CD14-positive monocyte (primary cell): ENCODE measurements at places on chromosomes 16 and 17. TPM values are rescaled to one million over a fixed set of nuclear protein-coding genes. Genes with fewer than 3 reads are reported as not detected.

DNA sequence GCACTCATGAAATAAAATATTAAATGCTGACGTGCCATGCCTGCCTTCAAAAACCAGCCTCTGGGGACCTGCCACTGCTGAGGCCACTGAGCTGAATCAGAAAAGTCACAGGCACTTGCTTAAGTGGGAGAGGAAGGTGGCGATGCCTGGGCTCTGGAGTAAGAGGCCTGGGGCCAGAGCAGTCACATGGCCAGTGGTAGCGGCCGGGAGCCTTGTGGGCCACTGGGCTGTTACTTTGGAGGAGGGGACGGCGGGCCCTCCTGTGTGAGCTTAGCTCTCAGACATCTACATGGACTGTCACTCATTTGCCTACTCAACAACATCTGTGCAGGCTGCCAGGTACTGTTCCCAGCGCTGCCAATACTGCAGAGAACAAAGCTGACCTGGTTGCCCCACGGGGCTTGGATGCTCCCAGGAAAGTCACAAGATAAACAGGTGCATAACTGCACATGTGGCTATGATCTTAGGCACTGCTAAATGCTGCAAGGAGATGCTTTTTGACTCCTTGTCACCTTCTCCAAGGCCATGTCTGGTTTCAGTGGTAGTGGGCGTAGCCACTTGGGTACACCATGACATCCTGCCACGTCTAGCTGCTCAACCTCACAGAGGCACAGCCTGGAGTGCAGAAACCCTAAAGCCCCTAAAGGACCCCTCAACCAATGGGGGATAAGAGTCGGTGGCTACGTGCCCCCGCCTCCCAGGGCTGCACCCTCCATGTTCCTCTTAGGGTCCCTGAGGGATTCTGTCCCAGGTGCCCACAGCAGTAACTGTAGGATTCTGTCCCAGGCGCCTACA is 11.6 kb downstream of the COTL1 start:
- no peak overlapping the region for H3K4me3 ChIP-seq
- H3K27me3 ChIP-seq, result no peaks in the 10 kb centered on the region
- H3K27ac ChIP-seq, result peak overlapping the region; percentile 99
- peaks cover 97% of the 10 kb centered on the region for H3K4me1 ChIP-seq

GRCh38 chr16:10181196-10182162 is 749 bp downstream of the GRIN2A start:
- no peaks in the 10 kb centered on the region for H3K36me3 ChIP-seq
- peak; percentile 19 for DNase-seq
- no peak overlapping the region for H3K4me3 ChIP-seq

AOC3 gene
- not detected for polyA plus RNA-seq

- DNase-seq, result no peak
- H3K4me3 ChIP-seq, result peak overlapping the region; percentile 20
- peaks cover 3% of the 10 kb centered on the region for H3K36me3 ChIP-seq
- peaks cover 34% of the 10 kb centered on the region for H3K4me1 ChIP-seq
Observed at GRCh38 chr17:68377771-68378267, 79.5 kb downstream of the WIPI1 start.

KRTAP17-1 gene
- not detected for polyA plus RNA-seq

DNA sequence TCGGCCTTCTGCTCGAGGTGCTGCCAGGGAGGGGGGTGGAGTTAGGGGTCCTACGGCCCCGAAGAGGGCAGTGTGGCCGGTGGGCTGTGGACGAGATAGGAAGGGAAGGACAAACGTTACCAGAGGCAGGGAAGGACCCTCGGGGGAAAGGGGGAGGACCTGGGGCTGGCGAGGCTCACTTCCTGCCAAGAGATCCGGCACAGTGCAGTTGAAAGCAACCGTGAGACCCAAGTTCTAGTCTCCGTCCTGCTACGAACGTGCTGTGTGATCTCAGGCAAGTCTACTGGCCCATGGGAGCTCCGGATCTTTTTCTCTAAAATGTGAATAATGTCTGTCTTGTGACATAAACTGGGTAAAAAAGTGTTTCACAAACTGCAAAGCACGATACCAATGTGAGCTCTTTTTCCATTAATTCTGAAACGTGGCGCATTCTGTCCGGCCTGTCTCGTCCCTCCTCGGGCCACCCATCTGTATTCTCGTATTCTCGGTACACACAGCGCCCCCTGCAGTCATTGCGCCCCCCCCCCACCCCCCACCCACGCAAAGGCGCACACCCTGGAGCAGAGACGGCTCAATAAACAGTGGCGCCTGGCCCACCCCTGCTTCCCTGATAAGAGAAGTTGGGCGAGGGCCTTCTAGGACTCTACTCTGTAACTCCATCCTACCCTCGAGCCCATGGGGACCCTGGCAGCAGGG is 8.8 kb downstream of the CYGB start:
- no peaks in the 10 kb centered on the region for H3K36me3 ChIP-seq
- H3K27ac ChIP-seq, result no peak overlapping the region
- H3K4me3 ChIP-seq, result no peak overlapping the region
- no peak for DNase-seq

ZNF23 gene
- 2.1 TPM for polyA plus RNA-seq

DNA sequence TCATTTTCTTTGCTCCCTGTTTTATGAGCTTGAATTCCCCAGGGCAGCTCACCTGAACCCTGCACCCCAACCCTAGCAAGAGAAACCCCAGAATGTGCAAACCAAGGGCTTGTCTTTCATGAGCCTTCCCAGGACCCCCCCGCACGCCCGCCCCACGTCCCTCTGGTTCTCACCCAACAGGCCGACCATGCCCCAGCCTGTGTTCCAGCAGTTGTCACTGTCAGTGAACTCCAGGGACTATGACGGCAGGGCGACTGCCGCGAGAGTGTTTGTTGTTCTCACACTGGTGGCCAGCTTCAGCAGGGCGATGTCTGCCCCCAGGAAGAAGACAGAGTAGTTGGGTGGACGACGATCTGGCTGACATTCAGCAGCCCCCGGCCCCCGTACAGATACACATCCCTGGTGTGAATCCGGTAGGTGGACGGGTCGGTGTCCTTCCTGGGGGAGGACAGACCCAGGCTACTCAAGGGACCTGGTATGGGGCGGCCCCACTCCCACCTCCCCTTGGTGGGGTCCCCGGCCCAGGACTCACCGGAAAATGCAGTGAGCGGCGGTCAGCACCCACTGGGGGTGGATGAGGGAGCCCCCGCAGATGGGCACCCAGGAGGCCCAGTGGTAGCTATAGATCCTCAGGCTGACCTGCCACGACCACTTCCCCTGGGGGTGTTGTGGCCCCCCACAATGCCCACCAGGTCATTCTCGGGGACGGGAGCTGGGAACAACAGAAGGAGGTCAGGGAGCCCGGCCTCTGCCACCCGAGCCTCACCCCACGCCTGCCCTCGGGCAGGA is 20.1 kb downstream of the TPSD1 start:
- no peaks in the 10 kb centered on the region for H3K4me1 ChIP-seq
- no peak overlapping the region for H3K27ac ChIP-seq
- no peak overlapping the region for H3K4me3 ChIP-seq
- no peaks in the 10 kb centered on the region for H3K36me3 ChIP-seq

DNA sequence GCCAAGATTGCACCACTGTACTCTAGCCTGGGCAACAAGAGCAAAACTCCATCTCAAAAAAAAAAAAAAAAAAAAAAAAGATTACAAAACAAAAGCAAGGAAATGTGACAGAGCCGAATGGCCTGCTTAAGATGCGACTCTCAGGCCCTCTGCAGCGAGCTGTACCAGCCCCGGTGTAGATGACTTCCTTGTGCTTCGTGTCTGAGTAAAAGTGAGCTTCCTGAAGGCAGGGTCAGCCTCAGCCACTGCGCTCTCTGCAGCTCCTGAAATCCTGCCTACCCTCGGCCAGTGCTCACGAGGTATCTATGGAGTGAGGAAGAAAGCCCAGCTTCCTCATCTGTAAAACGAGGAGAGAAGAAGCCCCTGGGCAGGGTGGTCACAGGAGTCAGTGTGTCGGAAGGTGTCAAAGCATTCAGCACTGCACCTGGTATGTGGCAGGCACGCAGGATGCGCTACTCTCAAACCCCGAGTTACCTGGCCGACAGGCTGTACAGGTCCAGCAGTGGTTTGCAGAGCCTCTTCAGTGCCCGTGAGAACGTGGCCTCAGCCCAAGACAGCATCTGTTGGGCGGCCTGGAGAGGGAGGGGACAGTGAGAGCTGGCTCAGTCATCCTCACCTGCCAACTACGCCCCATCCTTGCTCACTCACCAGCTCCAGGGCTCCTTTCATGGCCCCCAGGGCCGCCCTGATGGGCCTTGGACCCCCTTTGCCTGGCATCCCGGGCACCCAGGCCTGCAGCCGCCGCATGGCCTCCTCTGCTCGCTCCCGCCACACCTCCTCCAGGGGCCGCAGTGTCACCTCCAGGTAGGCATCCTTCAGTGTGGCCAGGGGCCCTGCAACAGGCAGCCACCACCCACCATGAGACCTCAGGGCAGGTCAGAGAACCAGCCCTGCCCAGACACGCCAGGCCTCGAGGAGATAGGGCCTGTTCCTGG is 44.6 kb downstream of the RMI2 start:
- no peaks in the 10 kb centered on the region for H3K27me3 ChIP-seq
- no peak for DNase-seq
- H3K4me1 ChIP-seq, result no peaks in the 10 kb centered on the region
- no peak overlapping the region for H3K4me3 ChIP-seq

GRCh38 chr17:39251997-39252396 is 26.3 kb upstream of the STAC2 start:
- DNase-seq, result no peak
- peaks cover 56% of the 10 kb centered on the region for H3K36me3 ChIP-seq
- no peaks in the 10 kb centered on the region for H3K27me3 ChIP-seq
- H3K27ac ChIP-seq, result no peak overlapping the region
- no peak overlapping the region for H3K4me3 ChIP-seq
- H3K4me1 ChIP-seq, result no peaks in the 10 kb centered on the region

DNA sequence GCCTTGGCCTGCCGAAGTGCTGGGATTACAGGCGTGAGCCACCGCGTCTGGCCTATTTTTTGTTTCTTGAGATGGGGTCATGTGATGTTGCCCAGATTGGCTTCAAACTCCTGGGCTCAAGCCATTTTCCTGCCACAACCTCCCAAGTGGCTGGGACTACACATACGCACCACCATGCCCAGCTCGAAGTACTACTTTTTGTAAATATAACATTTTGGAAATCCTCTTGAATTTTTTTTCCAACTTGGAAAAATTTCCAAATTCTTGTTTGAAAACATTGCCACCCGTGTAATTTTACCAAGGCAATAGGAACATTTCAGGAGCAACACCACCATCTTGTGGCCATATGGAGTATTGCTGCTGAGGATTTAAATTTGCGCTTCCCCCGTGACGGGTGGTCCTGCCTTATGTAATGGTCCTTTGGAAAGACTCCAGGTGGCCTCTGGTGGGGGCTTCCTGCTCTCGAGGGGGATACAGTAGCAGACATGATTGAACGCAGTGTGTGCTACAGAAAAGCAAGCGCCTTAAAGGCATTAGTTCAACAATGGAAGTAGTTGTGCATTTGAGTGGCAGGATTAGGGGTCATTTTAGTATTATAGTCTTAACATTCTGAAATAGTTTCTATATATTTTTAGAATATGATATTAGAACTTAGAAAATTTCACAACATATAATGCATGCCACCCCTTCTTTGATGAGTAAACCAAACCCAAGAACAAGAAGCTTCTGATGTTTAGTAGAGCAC is 8.0 kb downstream of the FLYWCH1 start:
- no peak overlapping the region for H3K4me3 ChIP-seq
- peak; percentile 61 for DNase-seq
- no peak overlapping the region for H3K27ac ChIP-seq
- H3K4me1 ChIP-seq, result peaks cover 15% of the 10 kb centered on the region

WNT9B gene
- polyA plus RNA-seq, result not detected in 2 replicates

TP53TG3C gene
- polyA plus RNA-seq, result not detected

DNA sequence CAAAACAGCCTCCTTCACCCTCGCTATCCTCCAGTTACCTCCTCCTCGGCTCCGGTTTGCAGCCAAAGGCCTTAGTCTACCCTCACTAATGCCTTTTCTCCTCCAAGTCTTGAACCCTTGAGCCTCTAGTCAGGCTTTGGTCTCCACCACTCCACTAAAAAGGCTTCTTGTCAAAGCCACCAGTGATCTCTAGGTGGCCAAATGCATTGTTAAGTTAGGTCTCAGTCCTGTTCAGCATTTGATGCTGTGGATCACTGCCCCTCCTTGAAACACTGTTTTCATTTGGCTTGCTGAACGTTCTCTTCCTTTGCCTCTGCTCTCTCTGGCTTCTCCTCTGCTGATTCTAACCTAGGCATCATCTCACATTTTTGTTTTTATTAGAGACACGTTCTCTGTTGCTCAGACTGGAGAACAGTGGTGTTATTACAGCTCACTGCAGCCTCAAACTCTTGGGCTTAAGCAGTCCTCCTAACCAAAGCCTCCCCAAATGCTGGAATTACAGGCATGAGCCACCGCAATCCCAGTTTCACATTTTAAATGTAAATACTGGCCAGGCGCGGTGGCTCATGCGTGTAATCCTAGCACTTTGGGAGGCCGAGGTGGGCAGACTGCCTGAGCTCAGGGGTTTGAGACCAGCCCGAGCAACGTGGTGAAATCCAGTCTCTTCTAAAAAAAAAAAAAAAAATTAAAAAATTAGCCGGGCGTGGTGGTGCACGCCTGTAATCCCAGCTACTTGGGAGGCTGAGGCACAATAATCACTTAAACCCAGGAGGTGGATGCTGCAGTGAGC is 1.1 kb downstream of the SGF29 start:
- peaks cover 25% of the 10 kb centered on the region for H3K4me1 ChIP-seq
- no peaks in the 10 kb centered on the region for H3K27me3 ChIP-seq
- peaks cover 34% of the 10 kb centered on the region for H3K36me3 ChIP-seq
- peak overlapping the region; percentile 71 for H3K4me3 ChIP-seq
- no peak for DNase-seq

ZNF597 gene
- polyA plus RNA-seq, result 0.36 and 0.80 TPM in 2 replicates

COX6A2 gene
- polyA plus RNA-seq, result not detected

- H3K4me3 ChIP-seq, result no peak overlapping the region
- no peak overlapping the region for H3K27ac ChIP-seq
- H3K27me3 ChIP-seq, result peaks cover 2% of the 10 kb centered on the region
- no peaks in the 10 kb centered on the region for H3K36me3 ChIP-seq
Observed at GRCh38 chr16:77780378-77780837, 8.0 kb upstream of the VAT1L start.

GRCh38 chr17:78839762-78840529 is 668 bp downstream of the USP36 start:
- peaks cover 30% of the 10 kb centered on the region for H3K36me3 ChIP-seq
- DNase-seq, result peak; percentile 57
- peaks cover 33% of the 10 kb centered on the region for H3K4me1 ChIP-seq
- peak overlapping the region; percentile 99 for H3K27ac ChIP-seq

DNA sequence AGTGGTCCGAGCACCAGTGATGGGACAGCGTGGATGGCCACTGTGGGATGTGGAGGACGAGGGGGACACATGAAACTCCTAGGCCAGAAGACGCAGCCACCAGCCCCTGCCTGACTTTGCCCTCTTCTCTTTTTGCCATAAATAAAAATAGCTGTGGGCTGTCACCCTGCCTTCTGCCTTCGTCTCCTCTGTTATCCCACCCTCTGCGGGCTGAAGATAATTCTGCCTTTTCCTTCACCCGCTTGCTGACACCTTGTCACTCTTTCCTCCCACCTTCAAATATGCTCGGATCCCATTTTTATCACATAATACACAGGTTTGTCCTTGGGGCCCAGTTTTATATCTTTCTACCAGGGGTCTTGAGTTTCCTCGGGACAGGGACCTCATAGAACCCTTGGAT is 87.6 kb upstream of the CIBAR2 start:
- DNase-seq, result no peak
- no peak overlapping the region for H3K27ac ChIP-seq
- H3K4me3 ChIP-seq, result no peak overlapping the region
- no peaks in the 10 kb centered on the region for H3K27me3 ChIP-seq
- H3K4me1 ChIP-seq, result no peaks in the 10 kb centered on the region

GRCh38 chr16:56353054-56353921 is 72.1 kb downstream of the AMFR start:
- no peaks in the 10 kb centered on the region for H3K27me3 ChIP-seq
- H3K36me3 ChIP-seq, result no peaks in the 10 kb centered on the region
- H3K4me3 ChIP-seq, result no peak overlapping the region
- H3K4me1 ChIP-seq, result peaks cover 19% of the 10 kb centered on the region
- DNase-seq, result no peak

GRCh38 chr17:58081646-58082340 is 1.4 kb upstream of the DYNLL2 start:
- H3K27ac ChIP-seq, result no peak overlapping the region
- peaks cover 7% of the 10 kb centered on the region for H3K36me3 ChIP-seq
- DNase-seq, result no peak
- no peak overlapping the region for H3K4me3 ChIP-seq
